AG09309 (cell line): ENCODE measurements at places on chromosomes 3 and 15.

DNA sequence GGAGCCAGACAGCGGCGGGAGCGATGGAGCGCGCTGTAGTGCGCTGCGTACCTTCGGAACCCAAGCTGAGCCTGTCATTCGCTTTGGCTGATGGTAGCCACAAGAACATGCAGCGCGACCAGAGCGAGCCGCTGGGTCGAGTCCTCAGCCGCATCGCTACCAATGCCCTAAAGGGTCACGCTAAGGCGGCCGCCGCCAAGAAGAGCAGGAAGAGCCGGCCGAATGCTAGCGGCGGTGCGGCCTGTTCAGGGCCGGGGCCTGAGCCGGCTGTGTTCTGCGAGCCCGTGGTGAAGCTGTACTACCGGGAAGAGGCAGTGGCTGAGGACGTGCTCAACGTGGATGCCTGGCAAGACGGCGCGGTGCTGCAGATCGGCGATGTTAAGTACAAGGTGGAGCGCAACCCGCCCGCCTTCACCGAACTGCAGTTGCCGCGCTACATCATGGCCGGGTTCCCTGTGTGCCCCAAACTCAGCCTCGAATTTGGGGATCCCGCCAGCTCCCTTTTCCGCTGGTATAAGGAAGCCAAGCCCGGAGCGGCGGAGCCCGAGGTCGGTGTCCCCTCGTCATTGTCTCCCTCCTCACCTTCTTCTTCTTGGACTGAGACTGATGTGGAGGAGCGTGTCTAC is 498 bp downstream of the PDE12 start:
- no peak for DNase-seq

- no peak for DNase-seq
Observed at GRCh38 chr15:38560456-38560926, 4.1 kb downstream of the RASGRP1 start.

GRCh38 chr15:39426552-39427532 is 154.0 kb upstream of the THBS1 start:
- DNase-seq: peak; percentile 93

DNA sequence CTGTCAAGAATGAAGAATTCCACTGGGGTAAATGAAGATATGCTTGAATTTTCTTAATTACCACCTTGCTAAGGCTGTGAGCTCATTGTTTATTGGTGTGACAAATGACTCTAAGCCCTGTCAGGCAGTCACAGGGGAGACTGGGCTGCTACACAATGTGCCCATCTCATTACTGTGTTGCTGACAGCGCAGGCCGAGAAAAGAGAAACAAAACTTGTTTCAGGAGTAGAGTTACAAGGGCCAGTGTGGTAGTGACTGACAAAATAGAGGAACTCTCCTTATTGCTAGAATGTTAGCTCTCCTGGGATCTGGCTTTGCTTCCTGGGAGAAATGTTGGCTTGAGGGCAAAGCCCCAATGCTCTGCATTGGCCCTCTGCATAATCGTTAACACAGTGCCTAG is 130.4 kb upstream of the CRBN start:
- no peak for DNase-seq

DNA sequence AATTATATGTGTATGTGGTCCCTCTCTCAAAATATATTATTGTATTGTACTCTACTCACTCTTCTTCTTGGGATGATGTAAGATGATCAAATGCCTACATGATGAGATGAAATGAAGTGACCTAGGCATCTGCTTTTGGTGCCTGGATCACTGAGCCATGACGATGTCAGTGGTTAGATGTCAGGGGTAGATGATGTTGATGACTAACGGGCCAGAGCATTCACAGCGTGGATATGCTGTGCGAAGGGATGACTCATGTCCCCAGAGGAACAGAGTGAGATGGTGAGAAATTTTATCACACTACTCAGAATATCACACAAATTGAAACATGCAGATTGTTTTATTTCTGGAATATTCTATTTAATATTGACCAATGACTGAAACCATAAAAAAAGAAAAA is 233.9 kb upstream of the CADM2 start:
- DNase-seq: no peak

GRCh38 chr3:176807938-176808337 is 389.3 kb downstream of the TBL1XR1 start:
- no peak for DNase-seq

GRCh38 chr3:59996056-59996455 is 946.2 kb upstream of the CFAP20DC start:
- DNase-seq: no peak

DNA sequence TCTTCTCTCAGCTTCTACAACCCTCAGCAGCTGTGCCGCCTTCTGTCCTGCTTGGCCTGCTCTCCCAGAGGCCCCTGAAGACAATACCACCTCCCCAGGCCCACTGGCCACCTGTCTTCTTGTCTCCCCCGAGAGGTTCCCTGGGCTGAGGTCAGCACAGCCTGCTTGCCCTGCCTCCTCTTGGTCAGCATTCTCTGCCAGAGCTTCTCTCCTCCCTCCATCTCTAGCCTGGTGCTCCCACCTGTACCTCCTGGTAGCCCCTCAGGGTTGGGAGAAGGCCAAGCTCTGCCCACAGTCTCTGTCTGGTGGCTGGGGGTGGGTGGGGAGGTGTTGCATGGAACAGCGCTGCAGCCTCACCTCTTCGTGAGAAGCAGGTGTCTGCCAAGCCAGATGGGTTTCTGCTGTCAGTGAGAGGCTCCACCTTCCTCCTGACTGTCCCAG is 5.6 kb upstream of the ISLR start:
- DNase-seq: no peak

DNA sequence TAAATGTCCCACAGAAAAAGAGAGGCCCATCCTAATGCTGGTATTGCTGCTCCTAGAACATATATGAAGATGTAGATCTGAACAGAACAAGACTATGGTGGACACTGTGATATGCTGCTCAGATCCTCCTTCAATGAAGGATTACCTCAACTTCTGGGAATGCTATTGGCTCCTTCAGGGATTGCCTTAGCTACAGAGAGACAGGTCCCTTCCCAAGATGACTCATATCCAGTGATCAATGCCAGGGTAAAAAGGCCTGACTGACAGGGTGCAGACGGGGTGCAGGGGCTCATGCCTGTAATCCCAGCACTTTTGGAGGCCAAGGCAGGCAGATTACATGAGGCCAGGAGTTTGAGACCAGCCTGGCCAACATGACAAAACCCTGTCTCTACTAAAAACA is 20.5 kb upstream of the STAG1 start:
- no peak for DNase-seq

- no peak for DNase-seq
Observed at GRCh38 chr3:17544632-17545031, 197.8 kb downstream of the TBC1D5 start.

DNA sequence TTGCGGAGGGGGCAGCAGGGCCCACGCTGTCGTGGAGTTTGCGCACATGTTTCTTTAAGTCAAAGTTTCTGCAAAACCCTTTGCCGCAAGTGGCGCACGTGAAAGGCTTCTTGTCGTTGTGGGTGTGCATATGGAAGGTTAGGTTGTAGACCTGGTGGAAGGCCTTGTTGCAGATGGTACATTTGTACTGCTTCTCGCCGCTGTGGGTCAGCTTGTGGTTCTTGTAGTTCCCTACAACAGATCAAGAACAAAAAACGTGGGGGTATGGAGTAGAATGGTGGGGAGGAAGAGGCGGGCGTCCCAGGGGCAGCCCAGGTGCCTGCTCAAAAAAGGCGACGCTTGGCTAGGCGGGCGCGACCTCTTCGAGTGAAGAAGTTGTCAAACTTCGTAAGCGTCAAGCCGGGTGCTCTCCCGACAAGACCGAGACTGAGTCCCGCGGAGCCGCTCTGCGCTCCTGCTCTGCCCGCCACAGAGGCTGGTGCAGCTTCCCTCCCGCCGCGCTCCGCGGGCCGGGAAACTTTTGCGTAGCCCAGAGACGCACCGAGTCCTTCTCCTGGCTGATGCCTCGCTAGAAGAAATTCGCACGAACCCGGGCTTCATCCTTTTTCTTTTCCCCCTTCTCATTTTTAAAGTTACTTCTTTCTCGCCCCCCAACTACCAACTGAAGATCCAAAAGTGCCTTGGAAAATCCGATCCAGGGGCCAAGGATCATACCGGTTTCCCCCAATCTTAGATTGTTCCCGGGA is 3.1 kb downstream of the FEZF2 start:
- DNase-seq: no peak

GRCh38 chr3:107416886-107417285 is 39.6 kb downstream of the CCDC54 start:
- DNase-seq: no peak

GRCh38 chr3:59777667-59778077 is 727.8 kb upstream of the CFAP20DC start:
- no peak for DNase-seq

DNA sequence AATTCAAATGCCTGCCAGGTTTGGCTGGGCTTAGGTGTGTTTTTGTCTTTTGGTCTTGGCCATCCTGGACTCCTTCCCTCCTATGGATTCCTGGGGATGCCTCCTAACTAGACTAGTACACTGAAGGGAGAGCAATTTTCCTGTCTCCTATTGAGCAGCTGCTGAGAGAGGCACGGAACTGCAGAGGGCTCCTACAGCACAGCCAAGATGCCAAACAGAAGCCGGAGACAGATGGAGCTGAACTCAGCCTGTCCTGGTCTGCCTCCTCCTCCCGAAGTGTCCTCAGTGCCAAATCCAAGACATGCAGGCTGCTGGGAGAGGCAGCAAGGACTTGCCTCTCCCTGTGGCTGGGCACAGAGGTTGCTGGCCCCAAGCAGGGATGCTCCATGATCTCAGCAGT is 256.6 kb upstream of the PROK2 start:
- DNase-seq: no peak

DNA sequence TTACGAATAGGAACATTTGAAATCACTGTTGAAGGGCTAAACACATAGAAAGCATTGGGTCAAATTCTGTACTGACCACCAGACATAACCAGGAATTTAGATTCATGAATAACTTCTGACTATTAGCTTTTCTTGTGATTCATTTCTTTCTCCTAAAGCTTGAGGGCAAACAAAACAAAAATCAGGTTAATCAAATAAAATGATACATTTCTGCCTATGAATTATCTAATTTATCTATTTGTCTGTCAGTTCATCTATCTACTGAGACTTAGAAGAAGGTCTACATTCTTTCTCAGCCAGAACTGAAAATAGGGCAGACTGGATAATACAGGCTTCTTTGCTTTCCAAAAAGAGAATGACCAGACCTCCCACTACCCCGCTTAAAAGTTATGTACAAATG is 65.9 kb upstream of the ST3GAL6 start:
- DNase-seq: no peak

DNA sequence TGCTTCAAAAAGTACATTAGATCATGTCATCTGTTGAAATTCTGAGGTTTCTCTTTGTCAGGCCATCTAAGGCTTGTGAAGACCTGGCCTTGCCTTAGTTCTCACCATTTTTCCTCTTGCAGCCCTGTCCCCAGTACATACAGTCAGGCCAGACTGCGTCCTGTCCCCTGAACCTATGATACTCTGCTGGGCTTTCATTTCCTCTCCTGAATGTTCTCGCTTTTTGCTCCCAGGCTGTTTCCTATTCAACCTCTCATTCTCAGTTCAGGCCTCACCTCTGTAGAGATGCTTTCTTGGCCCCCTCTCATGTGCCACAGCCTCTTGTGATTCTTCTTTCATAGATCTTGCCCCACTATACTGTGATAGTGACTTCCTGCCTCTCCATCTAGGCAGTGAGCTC is 648.8 kb upstream of the KCNMB2 start:
- no peak for DNase-seq

- DNase-seq: peak; percentile 73
Observed at GRCh38 chr3:184371570-184372018, 6.4 kb downstream of the THPO start.

- DNase-seq: no peak
Observed at GRCh38 chr15:67135494-67135893, 70.1 kb downstream of the SMAD3 start.

GRCh38 chr15:39501366-39502081 is 79.4 kb upstream of the THBS1 start:
- DNase-seq: no peak

DNA sequence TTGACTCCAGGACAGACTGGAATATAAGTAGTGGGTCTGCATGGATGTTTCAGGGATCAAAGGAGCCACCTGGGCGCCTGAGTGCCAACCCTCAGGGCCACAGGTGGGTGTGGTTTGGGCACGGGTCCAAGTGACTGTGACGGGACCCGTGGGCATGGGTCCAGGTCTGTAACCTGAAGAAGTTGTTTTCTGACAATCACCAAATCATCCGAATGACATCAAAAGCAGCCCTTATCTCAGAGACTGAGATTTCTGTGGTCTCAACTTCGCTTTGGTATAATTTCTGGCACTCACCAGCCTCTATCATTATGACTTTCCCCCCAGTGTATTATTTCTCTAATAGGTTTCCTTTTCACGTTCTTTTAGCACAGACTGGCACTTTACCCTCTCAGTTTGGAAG is 24.4 kb downstream of the RLBP1 start:
- no peak for DNase-seq

- DNase-seq: no peak
Observed at GRCh38 chr3:7194071-7194835, 333.3 kb downstream of the GRM7 start.

DNA sequence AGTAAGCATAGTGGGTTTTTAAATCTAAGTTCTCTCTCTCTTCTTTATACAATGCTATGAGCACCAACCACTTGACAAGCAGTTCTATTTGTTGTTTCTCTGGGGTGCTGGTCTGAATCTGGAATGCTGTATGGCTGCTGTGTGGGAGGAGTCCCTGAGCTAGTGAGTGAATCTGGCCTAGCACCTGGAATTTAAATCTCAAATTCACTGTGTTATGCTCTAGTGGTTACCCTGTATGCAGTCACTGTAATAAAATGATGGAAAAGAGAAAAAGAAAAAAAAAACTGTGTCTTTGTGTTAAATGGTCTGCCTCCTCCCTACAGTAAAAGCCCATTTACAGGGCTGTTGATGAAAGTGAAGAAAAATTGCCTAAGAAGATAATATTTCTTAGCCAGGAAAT is 155.0 kb downstream of the ATP8B4 start:
- no peak for DNase-seq

- no peak for DNase-seq
Observed at GRCh38 chr3:64082961-64083541, 59.8 kb upstream of the PSMD6 start.

DNA sequence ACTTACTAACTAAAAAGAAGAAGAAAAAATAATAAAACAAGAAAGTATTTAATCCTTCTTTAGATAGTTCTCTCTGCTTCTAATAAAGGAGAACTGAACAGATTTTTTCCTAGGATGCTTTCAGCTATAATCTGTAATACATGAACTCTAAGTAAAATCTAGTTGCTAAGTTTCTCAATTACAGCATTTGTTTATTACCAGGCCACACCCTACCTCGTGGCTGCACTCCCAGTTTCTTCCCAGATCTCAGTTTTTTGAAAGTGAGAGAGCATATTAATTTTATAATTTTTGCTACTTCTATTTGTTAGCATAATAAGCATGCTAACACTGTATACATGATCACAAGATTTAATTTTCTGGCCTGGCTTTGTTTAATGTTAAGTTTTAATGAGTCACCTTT is 258.3 kb downstream of the IL5RA start:
- DNase-seq: no peak

GRCh38 chr3:22704571-22705354 is 498.4 kb upstream of the UBE2E2 start:
- DNase-seq: no peak

DNA sequence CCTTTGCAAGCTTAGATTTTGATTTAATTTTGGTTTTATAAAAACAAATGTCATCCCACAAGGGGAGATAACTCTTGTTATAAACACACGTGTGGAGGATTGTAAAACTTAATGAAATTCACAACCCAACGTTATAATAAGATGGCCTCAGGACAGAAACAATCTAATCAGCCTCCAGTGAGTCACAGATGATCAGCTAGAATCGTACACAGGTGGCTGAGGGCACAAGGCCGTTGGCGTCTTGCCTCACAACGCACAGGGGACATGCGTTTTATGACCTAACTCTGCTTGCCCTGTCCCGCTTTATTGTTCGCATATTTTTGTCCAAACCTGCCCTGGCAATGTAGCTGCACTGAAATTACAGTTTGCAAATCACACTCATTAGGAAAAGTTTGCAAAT is 121.9 kb upstream of the PDZRN3 start:
- no peak for DNase-seq
